HFFc6 (cell line): ENCODE measurements at places on chromosomes 5 and 9. TPM values are rescaled to one million over a fixed set of nuclear protein-coding genes. Genes with fewer than 3 reads are reported as not detected.
A peak's percentile ranks its signal among the peaks of the same experiment; 100 is the strongest.

Gene SLC27A6
- 0.08 TPM in 1 of 2 replicates, not detected in the other for total RNA-seq

Gene GRXCR2
- not detected in 3 replicates for total RNA-seq

- no peak for DNase-seq
These were observed 382.7 kb downstream of the ENC1 start for GRCh38 chr5:74257645-74258313.

GRCh38 chr9:72807765-72808445 lies 144.9 kb downstream of the ALDH1A1 start:
- DNase-seq = no peak

DNA sequence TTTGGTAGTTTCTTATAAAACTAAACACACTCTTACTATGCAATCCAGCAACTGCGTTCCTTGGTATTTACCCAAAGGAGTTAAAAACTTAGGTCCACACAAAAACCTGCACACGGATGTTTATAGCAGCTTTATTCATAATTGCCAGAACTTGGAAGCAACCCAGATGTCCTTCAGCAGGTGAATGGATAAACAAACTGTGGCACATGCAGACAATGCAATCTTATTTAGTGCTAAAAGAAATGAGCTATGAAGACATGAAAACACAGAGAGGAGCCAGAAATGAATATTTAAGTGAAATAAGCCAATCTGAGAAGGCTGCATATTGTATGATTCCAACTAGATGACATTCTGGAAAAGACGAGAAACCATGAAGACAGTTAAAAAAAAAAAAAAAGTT lies 10.7 kb downstream of the WNK2 start:
- no peak for DNase-seq

Gene DOCK2
- 1.4 to 5.3 TPM (median 5.3 TPM) in 3 replicates for total RNA-seq

Gene FKTN
- total RNA-seq = 28.7 to 31.2 TPM (median 29.0 TPM) in 3 replicates

Gene C5orf63
- total RNA-seq = 0.47 to 3.8 TPM (median 1.6 TPM) in 3 replicates

- DNase-seq = no peak
These were observed 14.8 kb upstream of the IL33 start for GRCh38 chr9:6200761-6201160.

Gene ANKDD1B
- 0.14 TPM in 1 of 3 replicates, not detected in the others for total RNA-seq

Gene FBXO38
- 22.2 to 28.4 TPM (median 28.1 TPM) in 3 replicates for total RNA-seq

GRCh38 chr9:125971050-125971449 lies 223.9 kb downstream of the PBX3 start:
- no peak for DNase-seq

Gene FAM151B
- 2.0 to 3.0 TPM (median 2.7 TPM) in 3 replicates for total RNA-seq

- peak; percentile 80 for DNase-seq
These were observed 99.6 kb upstream of the TAF11L2 start for GRCh38 chr5:17398431-17398830.

GRCh38 chr9:138073808-138074207 lies 196.2 kb downstream of the CACNA1B start:
- no peak for DNase-seq

DNA sequence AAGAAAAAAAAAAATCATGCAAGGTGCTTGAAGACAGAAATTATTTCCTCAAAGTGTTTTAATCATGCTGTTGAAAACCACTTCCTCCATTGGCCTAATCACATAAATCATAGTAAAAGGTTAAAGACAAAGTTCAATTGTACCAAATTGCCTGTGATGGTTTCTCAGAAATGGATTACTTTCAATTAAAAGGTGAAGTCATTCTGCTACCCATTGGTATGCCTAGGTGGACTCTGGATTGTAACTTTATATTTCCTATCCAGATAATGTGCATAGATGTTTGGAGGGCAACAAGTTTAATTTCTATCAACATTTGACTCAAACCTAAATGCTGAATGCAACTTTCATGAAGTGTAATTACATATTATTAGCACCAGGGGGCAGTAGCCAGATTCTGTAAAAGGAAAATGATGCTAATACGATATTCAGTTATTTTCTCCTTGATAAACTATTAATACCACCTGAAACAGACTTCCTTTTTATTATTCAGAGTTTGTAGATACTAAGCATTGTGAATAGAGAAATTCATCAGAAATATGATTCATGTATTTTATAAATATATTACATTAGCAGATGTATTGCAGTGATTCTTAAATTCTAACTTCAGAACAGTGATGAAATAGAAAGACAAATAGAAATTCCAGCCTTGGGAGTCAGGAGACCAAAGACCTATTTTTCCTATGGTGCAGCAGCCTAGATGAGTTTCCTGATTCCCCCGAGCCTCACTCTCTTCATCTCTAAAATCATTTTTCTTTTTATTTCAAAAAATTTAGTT lies 148.2 kb downstream of the CAAP1 start:
- DNase-seq = peak; percentile 4

- DNase-seq = no peak
These were observed 13.9 kb downstream of the TGFBI start for GRCh38 chr5:136042665-136043121.

DNA sequence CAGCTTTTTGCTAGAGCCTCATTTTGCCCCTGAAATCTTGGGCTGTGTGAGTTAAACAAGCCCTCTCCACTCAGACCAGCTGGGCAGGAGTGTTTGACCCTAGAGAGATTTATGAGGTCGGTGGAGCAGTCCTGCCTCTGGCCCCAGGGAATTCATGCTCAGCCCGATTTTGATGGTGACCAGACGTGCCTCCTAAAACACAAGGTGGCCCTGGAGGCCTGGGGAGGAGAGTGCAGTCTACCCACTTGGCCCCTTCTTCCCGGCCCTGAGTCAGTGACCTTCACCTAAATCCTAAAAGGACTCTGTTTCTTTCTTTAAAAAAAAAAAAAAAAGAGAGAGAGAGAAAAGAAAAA lies 86.6 kb upstream of the SAP30L start:
- DNase-seq = no peak

Gene KCNT1
- total RNA-seq = not detected in 3 replicates

Gene RHOBTB3
- total RNA-seq = 94.5 to 161 TPM (median 113 TPM) in 3 replicates

GRCh38 chr5:152532714-152533113 lies 127.6 kb upstream of the NMUR2 start:
- DNase-seq = peak; percentile 62

DNA sequence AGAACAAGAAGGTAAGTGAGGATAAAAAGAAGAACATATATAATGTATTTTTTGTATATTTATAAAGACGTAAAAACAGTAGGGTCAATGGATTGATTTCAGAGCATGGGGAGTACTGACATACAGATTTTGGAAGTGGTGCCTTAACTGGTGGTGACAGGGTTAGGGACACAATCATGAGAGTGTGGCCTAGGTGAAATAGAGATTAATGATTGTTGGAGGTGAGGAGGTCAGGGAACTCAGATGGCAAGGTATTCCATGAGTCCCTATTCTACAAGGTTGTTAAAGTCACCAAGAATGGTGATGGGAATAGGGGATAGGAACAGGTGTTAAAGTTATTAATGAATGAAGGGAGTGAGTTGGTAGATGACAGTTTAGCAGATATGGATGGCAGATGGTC lies 210.8 kb downstream of the SEMA6A start:
- no peak for DNase-seq

DNA sequence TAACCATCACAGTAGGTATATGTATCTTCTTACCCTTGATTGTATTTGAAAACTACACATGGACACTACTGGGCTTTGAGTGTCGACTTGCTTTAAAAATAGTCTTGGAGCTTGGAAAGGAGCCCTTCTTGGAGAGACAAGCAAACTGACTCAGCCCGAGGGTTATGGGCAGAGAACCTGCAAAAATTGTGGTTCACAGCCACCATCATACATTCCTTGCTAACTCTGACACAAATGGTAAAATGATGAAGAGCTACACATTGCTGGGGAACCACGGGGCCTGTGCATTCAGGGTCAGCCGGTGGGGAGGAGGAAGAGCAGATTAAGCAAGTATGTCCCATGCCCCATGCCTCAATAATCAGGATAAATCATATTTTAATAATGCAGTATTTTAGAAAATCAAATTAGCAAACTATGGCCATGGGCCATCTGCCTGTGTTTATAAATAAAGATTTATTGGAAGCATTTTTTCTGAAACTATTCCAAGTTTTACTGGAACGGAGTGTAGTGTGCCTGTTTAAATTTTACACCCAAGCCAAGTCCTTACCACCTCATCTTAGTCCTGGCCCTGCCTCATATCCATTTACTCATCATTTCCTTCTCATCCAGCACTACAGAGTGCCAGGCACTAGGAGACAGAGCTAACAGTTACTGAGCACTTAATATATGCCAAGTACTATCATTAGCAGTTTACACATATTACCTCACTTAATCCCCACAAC lies 195.7 kb downstream of the PALM2AKAP2 start:
- peak; percentile 59 for DNase-seq

GRCh38 chr5:135319458-135319857 lies 79.6 kb downstream of the MACROH2A1 start:
- DNase-seq = no peak

DNA sequence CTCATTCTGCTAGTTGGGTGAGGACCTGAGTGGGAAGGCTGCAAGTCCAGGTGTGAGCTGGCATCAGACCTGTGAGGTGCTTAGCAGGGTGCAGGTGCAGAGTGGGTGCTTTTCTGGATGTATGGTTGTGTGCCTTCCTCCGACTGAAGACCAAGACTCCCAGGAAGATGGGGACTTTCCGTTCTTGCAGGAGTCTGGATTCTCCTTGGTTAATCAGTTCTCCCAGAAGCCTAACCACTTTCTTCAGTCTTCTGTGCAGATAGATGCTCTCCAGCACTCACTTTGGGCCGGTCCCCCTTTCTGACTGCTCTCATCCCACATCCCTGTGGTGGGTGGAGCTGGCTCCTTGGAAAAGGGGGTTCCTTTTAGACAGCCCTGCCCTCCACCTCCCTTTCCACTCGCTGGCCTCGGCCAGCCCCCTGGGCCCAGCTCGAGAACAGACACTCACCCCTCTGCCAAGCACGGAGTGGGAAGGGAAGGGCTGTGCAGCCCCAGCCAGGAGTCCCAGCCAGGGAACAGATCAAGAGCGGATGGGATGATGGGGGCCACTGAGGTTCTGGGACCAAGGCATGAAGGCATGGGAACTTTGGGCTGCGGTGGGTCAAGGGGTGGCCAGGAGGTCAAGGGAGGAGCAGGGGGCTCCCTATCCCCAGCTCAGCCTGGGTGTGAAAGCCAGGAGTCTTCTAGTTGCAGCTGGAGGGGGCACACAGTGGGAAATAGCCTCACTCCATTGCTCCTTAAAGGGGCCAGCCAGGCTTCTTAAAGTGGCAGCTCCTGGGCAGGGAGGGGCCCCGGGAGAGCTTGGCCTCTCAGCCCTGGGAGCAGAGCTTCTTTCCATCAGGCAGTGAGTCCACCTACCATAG lies 62.4 kb downstream of the FGF18 start:
- DNase-seq = no peak

Gene ZNF618
- total RNA-seq = 9.4 to 12.7 TPM (median 9.8 TPM) in 3 replicates

- no peak for DNase-seq
These were observed 232.7 kb upstream of the ACTBL2 start for GRCh38 chr5:57715296-57715695.

Gene ZNF879
- total RNA-seq = 2.7 to 4.1 TPM (median 3.2 TPM) in 3 replicates

Gene CER1
- total RNA-seq = not detected in 3 replicates

- no peak for DNase-seq
These were observed 394.2 kb downstream of the RASEF start for GRCh38 chr9:82668689-82669199.

DNA sequence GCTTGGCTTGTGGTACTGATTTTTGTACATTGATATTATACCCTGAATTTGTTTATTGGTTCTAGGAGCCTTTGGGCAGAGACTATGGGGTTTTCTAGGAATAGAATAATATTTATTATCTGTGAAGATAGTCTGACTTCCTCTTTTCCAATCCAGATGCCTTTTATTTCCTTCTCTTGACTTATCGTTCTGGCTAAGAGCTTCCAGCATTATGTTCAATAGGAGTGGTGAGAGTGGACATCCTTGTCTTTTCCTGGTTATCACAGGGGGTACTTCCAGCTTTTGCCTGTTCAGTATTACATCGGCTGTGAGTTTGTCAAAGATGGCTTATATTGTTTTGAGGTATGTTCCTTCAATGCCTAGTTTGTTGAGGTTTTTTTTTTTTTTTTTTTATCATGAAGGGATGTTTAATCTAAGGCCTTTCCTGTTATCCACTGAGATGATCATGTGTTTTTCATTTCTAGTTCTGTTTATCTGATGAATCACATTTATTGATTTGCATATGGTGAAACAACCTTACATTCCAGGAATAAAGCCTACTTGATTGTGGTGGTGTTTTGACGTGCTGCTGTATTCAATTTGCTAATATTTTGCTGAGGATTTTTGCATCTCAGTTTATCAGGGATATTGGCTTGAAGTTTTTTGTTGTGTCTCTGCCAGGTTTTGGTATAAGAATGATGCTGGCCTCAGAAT lies 77.5 kb downstream of the CERT1 start:
- no peak for DNase-seq
